ENCODE measurements at places on chromosomes 12 and 14.
A peak's percentile ranks its signal among the peaks of the same experiment; 100 is the strongest.

DNA sequence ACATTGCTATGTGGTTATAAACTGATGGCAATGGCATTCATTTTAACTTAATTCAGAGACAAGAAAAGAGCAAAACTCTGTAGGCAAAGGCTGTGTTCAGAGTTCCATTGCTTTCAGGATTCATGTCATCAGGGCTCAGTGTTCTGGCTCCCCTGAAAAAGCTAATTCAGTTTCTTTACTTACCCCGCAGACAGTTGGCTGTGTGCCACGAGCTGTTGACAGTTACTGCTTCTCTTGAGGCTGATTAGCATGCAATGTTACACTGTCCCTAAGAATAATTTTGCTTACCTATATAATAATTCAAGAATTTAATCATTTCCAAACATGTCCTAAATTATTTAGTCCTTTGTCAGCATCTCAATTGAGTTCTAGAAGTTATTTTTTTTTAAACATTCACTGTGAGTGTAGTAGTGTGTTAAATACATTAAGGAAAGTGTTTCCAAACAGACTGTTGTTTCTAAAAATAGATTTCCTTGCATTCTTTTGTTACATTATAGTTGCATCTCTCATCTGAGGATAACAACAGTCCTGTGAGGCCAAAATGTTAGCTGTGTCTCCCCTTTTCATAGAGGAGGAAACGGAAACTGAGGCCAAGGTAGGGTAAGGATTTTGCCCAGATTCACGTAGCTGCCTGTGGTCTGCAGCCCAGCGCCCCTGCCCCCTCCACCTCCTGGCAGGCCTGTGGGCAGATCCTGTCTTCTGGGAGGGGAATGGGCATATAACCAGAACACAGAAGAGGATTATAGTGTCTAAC lies 98.6 kb downstream of the PELI2 start:
- DNase-seq: no peak

GRCh38 chr12:82873951-82874350 lies 187.2 kb downstream of the TMTC2 start:
- DNase-seq: no peak

DNA sequence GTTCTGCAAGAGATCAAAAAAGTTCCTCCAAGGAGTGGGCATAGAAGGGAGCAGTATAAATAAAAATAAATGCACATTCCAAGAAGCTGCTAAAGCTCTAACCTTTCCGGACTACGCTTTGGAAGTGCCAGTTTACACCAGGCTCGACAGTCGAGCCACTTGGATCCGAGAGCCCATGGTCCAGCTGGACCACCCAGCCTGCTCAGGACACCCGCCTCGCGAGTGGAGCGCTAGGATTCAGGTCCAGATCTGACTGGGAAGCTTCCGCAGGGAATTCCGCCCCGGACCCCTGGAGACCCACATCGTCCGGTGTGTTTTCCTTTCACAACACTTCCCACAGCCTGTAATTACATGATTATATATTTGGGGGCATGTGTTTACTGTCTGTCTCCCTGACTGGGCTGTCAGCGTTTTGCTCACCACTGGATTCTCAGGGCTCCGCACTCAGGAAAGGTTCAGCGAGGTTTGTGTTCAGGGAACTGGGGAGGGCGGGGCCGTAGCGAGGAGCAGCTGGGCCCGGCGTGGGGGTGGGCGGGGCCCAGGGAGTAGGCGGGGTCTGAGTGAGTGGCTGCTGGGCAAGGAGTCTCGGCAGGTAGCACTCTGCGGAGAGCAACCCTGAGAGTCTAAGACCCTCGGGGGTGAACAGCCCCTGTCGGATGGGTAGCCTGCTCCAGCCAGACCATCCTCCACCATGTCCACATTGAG lies 52.3 kb upstream of the TMEM263 start:
- peak; percentile 65 for DNase-seq

DNA sequence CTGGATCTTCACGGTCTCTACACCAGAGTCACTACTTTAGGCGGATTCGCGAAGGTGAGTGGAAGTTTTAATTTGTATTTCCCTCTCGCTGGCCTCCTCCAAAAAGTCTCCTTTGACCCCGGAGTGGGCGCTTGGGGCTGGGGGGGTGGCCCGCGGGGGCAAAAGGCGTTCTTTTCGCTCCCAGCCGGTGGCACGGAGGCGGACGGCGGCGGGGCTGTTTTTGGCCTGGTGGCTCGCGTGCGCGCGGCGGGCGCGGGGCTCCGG lies 510 bp downstream of the ARID2 start:
- DNase-seq: peak; percentile 28

DNA sequence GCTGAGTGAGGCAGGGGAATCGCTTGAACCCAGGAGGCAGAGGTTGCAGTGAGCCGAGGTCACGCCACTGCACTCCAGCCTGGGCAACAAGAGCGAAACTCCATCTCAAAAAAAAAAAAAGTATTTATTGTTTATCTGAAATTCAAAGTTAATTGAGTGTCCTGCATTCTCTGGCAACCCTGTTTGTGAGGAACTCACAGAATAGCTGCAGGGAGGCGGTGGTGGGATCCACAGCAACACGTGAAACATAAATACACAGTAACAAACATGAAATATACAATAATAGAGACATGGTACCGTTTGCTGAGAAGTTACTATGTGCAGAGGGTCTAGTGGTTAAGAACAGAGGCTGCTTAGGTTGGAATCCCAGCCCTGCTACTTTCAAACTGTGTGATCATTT lies 43.7 kb upstream of the RFLNA start:
- no peak for DNase-seq

GRCh38 chr12:1204581-1205121 lies 213.6 kb downstream of the ERC1 start:
- no peak for DNase-seq

DNA sequence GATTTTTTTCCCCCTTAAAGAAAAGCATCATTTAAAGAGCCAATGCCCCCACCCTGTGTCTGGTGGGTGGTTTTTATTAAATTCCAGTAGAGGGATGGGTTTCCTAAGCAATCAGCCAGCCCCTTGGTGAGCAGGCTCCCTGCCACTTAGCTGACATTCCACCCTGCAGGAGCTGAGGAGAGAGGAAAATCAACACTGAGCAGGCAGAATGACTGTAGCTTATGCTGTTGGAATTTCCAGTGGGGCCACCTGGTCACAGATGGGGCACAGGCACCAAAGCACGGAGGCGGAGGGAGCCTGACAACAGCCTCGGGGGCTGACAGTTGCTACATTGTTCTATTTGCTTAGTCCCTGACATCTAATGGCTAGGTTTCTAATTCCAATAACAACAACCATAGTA lies 127.7 kb downstream of the TMEM30B start:
- DNase-seq: no peak

DNA sequence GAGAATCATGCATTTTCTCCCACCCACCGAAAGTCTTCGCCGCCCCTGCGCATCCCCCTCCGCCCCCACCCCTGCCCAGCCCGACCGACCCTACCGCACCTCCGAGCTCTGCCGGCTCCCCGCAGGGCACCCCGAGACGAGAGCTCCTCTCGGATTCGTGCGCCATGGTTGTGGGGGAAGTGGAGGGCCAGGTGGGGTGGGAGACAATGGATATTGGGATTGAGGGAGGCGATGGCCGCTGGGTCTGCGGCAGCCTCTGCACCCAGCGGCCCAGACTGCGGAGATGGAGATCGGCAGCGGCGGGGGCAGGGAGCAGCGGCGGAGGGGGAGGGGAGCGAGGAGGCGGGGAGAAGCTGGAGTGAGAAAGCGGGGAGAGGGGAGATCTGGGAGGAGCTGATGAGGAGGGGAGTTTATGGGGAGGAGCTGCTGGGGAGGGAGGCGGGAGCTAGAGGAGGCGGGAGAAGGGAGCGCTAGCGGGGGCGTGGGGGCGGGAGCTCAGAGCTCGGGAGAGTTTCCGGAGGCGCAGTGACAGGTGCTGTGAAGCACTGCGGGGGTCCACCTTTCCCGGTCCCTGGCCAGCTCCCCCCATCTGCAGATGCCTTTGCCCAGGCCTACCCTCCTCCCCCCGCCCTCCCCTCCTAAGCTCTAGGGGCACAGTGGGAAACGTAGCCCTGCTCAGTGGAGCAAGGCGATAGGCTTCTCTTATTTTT lies at the start of gene SALL2:
SALL2 (minus strand) TSS at position 385 of the 710 bp plus-strand sequence; CDS start at position 166, 219 bp downstream.
- DNase-seq: peak; percentile 62

DNA sequence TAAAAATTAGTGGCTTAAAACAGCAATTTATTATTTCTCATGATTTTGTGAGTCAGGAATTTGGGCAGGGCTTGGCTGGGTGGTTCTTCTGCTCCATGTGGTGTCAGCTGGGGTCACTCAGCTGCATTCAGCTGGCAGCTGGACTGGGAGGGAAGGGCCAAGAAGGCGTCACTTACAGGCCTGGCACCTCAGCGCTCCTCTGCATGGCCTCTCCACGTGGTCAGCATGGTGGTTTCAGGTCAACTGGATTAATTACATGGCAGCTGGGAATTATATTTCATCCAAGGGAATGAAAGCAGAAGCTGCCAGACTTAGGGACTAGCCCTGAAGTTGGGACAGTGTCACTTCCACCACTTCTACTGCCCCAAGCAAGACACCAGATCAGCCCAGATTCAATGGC lies 27.5 kb upstream of the IRF2BPL start:
- no peak for DNase-seq
